ENCODE measurements at places on chromosomes 3 and 15. TPM values are rescaled to one million over a fixed set of nuclear protein-coding genes. Genes with fewer than 3 reads are reported as not detected.

IQCH gene
- 2.6 TPM for total RNA-seq

SH2D7 gene
- not detected for total RNA-seq

GPR160 gene
- under 0.01 TPM for total RNA-seq

BLM gene
- total RNA-seq = 4.8 TPM

GRCh38 chr15:40388941-40389823 is 6.7 kb downstream of the KNSTRN start:
- DNase-seq = peak; percentile 52

DNA sequence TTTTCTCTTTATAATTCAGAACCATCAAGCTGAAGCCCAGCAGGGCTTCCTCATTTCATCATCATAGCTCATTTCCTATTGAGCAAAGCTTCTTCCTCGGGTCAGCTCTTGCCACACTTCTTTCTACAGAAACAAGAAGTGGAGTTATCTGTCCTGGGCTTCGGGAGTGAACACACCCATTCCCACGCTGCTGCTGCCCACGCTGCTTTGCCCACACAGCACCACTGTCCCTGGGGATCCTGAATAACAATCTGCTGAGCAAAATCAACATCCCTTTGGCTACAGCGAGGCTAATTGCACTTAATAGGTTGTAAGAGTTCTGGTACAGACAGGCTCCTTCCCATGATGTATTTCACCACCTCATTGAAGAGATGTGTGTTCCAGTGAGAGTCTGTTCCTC is 23.7 kb downstream of the CEP19 start:
- DNase-seq = peak; percentile 89

DNA sequence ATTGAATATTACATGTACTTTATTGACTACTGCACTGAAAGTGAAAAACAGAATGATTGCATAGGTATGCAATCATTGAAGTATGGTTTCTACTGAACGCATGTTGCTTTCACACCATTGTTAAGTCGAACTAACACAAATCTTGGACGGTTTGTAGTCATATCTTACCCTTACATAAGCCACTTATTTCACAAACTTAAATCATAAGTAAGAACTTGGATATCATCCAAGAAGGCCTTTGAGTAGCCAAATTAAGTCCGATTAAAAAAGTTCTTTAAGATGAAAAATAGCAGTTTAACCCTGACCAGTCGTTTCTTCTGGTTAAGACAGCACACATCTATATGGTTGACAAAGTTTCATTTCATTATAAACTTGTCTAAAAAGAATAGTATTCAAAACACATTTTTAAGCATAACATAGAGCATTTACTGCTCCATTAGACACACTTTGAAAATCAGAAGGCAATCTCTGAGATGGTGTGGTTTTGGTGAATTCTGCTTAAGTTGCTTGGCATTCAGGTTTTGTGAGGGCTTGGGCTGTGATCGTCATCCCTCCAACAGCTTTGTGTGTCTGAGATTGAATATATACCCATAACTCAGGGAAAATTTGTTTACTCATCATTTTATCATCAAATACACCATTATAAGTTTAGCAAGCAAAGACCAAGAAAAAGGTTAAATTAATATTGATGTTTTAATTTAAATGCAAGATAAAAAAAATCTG is 92.2 kb downstream of the NFKBIZ start:
- peak; percentile 62 for DNase-seq

GRCh38 chr15:31111091-31111647 is 9.6 kb upstream of the TRPM1 start:
- DNase-seq = peak; percentile 29

- peak; percentile 81 for DNase-seq
Measured at GRCh38 chr3:171811913-171812335, 1.6 kb upstream of the PLD1 start.

- DNase-seq = no peak
Measured at GRCh38 chr3:196336319-196337145, 1.7 kb downstream of the TM4SF19 start.

DNA sequence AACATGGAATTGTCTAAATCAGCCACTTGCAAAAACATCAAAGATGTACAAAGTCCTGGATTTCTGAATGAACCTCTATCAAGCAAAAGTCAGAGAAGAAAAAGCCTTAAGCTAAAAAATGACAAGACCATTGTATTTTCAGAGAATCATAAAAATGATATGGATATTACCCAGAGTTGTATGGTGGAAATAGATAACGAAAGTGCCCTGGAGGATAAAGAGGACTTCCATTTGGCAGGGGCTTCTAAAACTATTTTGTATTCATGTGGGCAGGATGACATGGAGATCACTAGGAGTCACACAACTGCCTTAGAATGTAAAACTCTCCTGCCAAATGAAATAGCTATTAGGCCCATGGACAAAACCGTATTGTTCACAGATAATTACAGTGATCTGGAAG is 29.3 kb downstream of the KNL1 start:
- DNase-seq = no peak

- no peak for DNase-seq
Measured at GRCh38 chr15:26738996-26739395, 33.9 kb downstream of the GABRB3 start.

GRCh38 chr15:58987491-58988005 is at the start of gene RNF111:
Gene RNF111, plus strand, starts transcription at chr15:58987663. Its CDS starts 43,160 bp downstream, at chr15:59030823.
- DNase-seq = peak; percentile 97

DNA sequence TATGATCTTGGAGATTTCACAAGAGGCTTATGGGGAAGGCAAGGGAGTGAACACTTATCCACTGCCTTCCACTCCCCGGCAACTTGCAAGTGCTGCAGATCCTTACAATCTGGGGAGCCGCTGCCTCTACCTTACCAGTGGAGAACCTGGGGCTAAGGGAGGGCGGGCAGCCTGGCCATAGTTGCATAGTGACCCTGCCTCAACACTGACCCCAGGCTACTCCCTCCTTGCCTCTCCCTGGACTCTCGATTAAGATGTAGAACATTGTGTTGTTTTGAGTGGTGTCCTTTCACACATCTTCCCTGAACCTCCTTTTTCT is 30.6 kb downstream of the SLC6A11 start:
- DNase-seq = no peak

DNA sequence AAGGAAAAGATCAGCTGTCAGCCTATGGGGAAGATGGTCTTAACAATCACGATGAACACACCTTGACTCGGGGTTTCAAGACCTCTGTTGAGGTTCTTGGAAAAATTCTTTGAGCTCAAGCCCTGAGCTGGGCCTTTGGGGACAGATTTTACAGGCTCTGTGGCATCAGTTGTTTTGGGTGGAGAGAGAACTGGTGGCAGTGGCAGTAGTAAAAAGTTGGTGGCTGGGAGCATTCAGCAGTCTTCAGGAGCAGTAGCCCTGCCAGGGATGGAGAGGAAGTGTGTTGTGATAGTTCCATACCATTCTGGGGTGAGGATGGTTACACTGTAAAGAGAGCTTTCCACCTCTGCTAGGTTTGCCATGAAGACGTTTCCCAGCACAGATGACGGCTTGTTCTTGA is 4.9 kb upstream of the KY start:
- no peak for DNase-seq

All from fibroblast of villous mesenchyme (primary cell).